ENCODE measurements at places on chromosomes 2 and 18. TPM values are rescaled to one million over a fixed set of nuclear protein-coding genes. Genes with fewer than 3 reads are reported as not detected.

SOX11 gene
- total RNA-seq, result under 0.01 TPM

SMARCAL1 gene
- 10.9 TPM for total RNA-seq

DNA sequence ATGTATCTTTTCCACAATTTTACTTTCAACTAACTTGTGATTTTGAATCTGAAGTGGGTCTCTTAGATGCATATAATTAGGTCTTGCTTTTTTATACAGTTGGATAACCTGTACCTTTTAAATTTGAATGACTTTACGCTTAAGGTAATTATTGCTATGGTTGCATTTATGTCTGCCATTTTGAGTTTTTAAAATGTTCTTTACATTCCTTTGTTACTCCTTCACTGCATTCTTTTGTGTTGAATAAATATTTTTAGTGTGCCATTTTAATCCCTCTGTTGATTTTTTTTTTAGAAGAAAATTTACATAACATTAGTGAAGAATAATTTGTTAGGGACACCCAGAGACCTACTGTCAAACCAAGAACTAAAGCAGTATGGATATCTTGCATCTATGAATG lies 65.3 kb downstream of the BIRC6 start:
- DNase-seq, result peak; percentile 46
- H3K4me1 ChIP-seq, result peaks cover 55% of the 10 kb centered on the region
- H3K27me3 ChIP-seq, result no peaks in the 10 kb centered on the region

DNA sequence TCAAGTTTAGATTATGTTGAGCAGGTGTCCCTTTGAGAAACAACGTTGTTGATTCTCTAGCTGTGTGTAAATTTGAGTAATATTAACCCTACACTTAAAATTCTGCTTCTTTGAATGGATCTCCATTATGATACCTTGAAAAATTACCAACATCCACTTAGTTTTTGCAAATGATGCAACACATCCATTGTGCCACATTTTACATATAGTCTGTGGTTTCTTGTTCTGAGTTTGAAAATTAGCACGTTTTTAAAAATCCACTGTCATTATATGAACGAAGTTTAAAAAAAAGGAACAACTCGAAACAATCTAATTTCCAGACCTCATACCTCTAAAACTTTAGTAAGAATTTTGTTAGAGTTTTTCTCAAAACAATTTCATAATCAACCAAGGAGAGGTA lies 37.7 kb downstream of the PIK3C3 start:
- H3K27me3 ChIP-seq, result no peaks in the 10 kb centered on the region
- no peak overlapping the region for H3K27ac ChIP-seq
- H3K36me3 ChIP-seq, result peaks cover 72% of the 10 kb centered on the region
- H3K4me3 ChIP-seq, result no peak overlapping the region
- no peak for DNase-seq
